Effector memory CD8-positive, alpha-beta T cell (primary cell): ENCODE measurements at places on chromosomes 12 and 14.

- DNase-seq, result no peak
Observed at GRCh38 chr12:81255947-81256346, 178.1 kb downstream of the ACSS3 start.

DNA sequence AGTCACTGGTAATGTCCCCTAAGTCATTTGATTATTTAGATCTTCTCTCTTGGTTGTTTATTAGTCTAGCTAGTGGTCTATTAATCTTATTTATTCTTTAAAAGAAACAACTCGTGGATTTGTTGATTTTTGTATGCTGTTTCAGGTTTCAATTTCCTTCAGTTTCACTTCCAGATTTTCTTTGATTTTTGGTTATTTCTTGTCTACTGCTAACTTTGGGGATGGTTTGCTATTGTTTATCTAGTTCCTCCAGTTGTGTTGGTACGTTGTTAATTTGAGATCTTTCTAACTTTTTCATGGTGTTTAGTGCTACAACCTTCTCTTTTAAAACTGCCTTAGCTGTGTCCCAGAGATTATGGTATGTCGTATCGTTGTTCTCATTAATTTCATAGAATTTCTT is 18.5 kb upstream of the CD69 start:
- no peak for DNase-seq

DNA sequence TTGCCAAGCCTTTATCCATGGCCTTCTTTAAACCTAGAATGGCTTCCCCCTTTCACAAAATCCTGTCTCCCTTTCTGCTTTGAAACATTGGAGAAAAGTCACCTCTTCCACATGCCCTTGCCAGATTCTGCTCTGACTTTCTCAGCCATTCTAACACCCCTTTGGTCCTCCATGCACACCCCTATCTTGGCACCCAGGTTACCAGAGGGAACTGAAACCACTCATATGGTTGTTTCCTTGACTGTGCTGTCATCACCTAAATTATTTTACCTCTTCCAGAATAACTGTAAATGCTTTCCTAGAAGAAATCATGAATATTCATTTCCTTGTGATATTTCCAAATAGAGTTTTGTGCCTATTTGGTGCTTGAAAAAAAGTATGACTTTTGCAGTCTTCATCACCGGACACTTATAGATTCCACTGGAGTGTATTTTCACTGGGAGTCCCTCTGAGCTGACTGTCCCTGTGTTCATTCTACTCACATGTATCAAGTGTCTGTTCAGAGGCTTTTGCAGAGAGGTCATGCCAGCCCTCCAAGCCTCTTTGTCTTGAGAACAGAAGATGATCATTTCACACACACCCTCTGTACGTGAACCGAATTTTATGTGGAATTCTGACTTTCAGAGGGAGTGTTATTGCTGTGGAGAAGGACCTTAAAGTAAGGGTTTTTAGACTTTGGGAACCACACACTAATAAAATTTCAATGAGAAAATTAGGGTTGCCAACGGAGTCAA is 74.1 kb downstream of the PLXNC1 start:
- DNase-seq, result no peak

GRCh38 chr12:2238111-2238510 is 185.3 kb downstream of the CACNA1C start:
- no peak for DNase-seq

GRCh38 chr14:89303456-89304435 is 113.3 kb downstream of the FOXN3 start:
- DNase-seq, result no peak

- DNase-seq, result no peak
Observed at GRCh38 chr14:82490397-82490796, 956.7 kb upstream of the SEL1L start.

- DNase-seq, result no peak
Observed at GRCh38 chr12:121748571-121749265, 36.2 kb downstream of the TMEM120B start.
